Neural progenitor cell (in vitro differentiated cells): ENCODE measurements at places on chromosomes 4 and X. TPM values are rescaled to one million over a fixed set of nuclear protein-coding genes. Genes with fewer than 3 reads are reported as not detected.

Gene PRR32
- not detected in 2 replicates for total RNA-seq

Gene SRPK3
- total RNA-seq, result not detected in 2 replicates

Gene FMR1NB
- not detected in 2 replicates for total RNA-seq

Gene DNAAF6
- total RNA-seq, result 0.07 TPM in 1 of 2 replicates, not detected in the other

DNA sequence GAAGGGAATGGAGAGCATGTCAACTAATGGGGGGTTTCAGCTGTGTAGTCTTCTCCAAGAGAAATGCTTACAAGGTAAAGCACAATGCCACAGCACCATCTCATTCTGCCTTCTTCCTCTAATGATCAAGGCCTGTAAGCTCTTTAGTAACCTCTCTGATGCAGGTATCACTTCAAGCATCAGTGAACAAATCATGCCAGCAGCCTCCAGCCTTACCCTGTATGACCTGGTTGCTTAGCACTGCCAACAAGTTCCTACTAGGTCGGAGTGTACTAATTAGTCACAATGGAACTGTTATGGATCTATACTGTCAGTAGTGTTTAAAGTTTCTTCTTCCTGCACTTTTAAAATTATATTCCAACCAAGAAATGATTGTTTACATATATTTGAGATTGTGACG lies 197.7 kb downstream of the GRID2 start:
- H3K4me3 ChIP-seq, result no peak overlapping the region
- no peak overlapping the region for H3K27ac ChIP-seq
- no peaks in the 10 kb centered on the region for H3K27me3 ChIP-seq
- no peaks in the 10 kb centered on the region for H3K36me3 ChIP-seq
- H3K4me1 ChIP-seq, result peaks cover 7% of the 10 kb centered on the region

GRCh38 chr4:5998333-5998936 lies 19.8 kb downstream of the C4orf50 start:
- H3K27ac ChIP-seq, result no peak overlapping the region
- no peaks in the 10 kb centered on the region for H3K36me3 ChIP-seq
- peak; percentile 90 for DNase-seq

- H3K4me3 ChIP-seq, result no peak overlapping the region
- DNase-seq, result no peak
- H3K4me1 ChIP-seq, result peaks cover 3% of the 10 kb centered on the region
- no peak overlapping the region for H3K27ac ChIP-seq
Measured at GRCh38 chr4:180434131-180434895, 1808.9 kb upstream of the TENM3 start.

DNA sequence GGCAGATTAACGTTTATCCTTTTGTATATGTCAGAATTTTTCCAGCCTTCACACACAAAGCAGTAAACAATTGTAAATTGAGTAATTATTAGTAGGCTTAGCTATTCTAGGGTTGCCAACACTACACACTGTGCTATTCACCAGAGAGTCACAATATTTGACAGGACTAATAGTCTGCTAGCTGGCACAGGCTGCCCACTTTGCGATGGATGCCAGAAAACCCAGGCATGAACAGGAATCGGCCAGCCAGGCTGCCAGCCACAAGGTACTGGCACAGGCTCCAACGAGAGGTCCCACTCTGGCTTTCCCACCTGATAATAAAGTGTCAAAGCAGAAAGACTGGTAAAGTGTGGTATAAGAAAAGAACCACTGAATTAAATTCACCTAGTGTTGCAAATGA lies 94.8 kb downstream of the TET2 start:
- no peak for DNase-seq
- no peak overlapping the region for H3K27ac ChIP-seq
- H3K4me3 ChIP-seq, result no peak overlapping the region
- H3K27me3 ChIP-seq, result no peaks in the 10 kb centered on the region
- H3K4me1 ChIP-seq, result peaks cover 4% of the 10 kb centered on the region

GRCh38 chrX:11757719-11758399 lies at the start of gene MSL3:
Gene MSL3, plus strand, starts transcription at chrX:11758237. Its CDS starts 27 bp downstream, at chrX:11758264.
- peaks cover 5% of the 10 kb centered on the region for H3K36me3 ChIP-seq
- peaks cover 13% of the 10 kb centered on the region for H3K27me3 ChIP-seq
- peak within 1 kb of the TSS; percentile 74 for H3K4me3 ChIP-seq
- no peak within 1 kb of the TSS for H3K27ac ChIP-seq
- H3K4me1 ChIP-seq, result no peaks in the 10 kb centered on the region
- DNase-seq, result peak; percentile 81

DNA sequence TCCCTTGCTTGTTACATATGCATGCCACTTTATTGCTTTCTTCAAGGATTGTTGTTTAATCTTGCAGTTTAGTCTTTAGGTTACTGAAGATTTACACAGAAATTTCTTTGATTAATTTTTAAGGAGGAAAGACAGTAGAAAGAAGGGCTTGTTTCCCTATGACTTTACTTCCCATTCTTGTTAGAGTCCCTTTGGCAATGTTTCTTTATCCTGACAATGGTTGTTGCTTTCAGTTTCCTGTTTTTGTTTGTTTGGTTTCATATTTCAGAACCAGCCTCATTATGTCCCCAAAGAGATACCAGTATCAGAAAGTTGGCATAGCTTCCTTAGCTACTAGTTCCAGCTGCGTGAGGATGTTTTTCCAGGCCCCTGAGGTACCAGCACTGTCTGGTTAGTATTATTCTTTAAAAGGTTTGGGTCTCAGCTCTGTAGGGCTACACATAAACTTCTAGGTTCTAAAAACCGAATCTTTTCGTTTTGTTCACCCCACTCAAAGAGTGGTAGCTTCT lies 61.3 kb upstream of the UNC5C start:
- no peak for DNase-seq
- no peak overlapping the region for H3K27ac ChIP-seq
- no peaks in the 10 kb centered on the region for H3K36me3 ChIP-seq
- H3K4me1 ChIP-seq, result no peaks in the 10 kb centered on the region
- no peak overlapping the region for H3K4me3 ChIP-seq

- H3K27me3 ChIP-seq, result no peaks in the 10 kb centered on the region
- no peak overlapping the region for H3K27ac ChIP-seq
- no peak for DNase-seq
Measured at GRCh38 chr4:103144926-103145325, 45.3 kb upstream of the BDH2 start.

DNA sequence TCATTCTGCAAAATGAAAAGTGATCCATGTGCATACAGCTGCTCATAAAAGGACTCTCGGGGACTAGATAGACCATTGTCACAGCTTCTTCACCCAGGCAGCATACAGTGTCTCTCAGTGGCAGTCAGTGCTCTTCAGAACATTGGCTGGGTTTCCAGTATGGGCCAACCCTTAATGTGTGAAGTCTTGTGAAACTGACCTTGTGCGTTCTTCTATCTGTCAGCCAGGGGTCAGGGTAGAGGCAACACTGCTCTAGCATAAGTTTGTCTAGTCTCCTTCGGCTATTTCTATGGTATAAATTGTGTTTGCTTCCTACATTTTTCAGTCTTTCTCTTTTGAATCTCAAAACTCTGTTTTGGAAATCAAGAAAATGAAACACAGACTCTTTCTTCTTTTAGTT lies 37.0 kb upstream of the SMIM31 start:
- peaks cover 5% of the 10 kb centered on the region for H3K4me1 ChIP-seq
- no peaks in the 10 kb centered on the region for H3K27me3 ChIP-seq
- H3K4me3 ChIP-seq, result no peak overlapping the region
- H3K27ac ChIP-seq, result no peak overlapping the region
- peak; percentile 18 for DNase-seq

GRCh38 chrX:137684591-137684990 lies 118.7 kb downstream of the ZIC3 start:
- H3K27ac ChIP-seq, result peak overlapping the region; percentile 21
- peaks cover 18% of the 10 kb centered on the region for H3K4me1 ChIP-seq
- H3K4me3 ChIP-seq, result peak overlapping the region; percentile 22
- no peak for DNase-seq
- no peaks in the 10 kb centered on the region for H3K36me3 ChIP-seq

DNA sequence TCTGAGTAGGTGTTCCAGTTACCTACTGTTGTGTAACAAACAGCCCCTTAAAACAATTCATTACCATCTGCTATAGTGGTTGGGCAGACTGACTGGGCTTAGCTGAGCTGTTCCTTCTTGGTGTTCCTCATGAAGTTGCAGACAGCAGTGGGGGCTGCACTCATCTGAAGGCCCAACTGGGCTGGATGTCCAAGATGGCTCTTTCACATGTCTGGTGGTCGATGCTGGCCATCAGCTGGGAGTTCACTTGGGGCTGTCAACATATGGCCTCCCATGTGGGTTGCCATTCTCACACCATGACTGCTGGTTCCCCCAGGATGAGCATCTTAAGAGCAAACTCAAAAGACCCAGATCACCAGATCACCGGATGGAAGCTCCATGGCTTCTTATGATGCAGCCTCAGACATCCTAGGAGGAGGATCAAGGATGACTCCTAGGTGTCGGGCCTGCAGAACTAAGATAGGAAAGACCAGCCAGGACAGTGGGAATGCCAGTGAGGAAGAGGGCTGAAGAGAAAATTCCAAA lies 34.3 kb upstream of the PPP2R2C start:
- no peak overlapping the region for H3K27ac ChIP-seq
- no peak overlapping the region for H3K4me3 ChIP-seq
- DNase-seq, result no peak

DNA sequence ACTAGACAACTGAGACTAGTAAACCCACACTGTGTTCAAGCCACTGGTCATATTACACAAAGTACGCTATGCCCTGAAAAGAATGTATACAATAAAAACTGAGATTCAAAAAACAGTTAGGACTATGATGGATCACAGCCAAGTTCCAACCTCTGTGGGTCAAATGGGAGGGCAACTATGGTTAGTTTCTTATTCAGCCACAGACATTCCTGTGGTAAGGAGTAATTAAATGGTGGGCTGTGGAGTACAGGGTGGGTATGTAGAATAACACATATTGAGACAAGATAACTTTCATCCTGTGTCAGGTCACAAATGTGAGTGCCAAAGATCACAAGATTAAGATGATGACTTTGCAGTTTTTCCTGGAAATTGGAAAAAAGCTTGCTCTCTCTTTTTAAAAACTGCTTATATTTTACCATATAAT lies 167.2 kb downstream of the NPNT start:
- no peak overlapping the region for H3K4me3 ChIP-seq
- peaks cover 1% of the 10 kb centered on the region for H3K4me1 ChIP-seq
- no peak overlapping the region for H3K27ac ChIP-seq
- H3K36me3 ChIP-seq, result no peaks in the 10 kb centered on the region
- DNase-seq, result no peak

- peak overlapping the region; percentile 61 for H3K4me3 ChIP-seq
- no peaks in the 10 kb centered on the region for H3K36me3 ChIP-seq
- H3K4me1 ChIP-seq, result no peaks in the 10 kb centered on the region
- no peak overlapping the region for H3K27ac ChIP-seq
- DNase-seq, result peak; percentile 64
- H3K27me3 ChIP-seq, result no peaks in the 10 kb centered on the region
Measured at GRCh38 chrX:103063191-103063845, 653 bp downstream of the BEX1 start.

DNA sequence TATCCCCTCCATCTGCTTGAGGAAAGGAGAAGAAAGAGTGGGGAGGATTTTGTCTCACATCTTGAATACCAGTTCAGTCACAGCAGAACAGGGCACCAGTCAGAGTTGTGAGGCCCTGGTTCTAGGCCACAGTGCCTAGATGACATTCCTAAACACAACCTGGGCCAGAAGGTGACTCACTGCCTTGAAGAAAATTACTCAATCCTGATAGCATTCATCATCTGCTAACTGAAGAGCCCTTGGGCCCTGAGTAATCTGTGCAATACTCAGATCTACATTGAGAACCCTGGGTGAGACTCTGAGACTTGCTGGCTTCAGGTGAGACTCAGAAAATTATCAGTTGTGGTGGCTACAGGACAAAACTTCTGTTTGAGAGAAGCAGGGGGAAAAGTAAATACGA lies 20.5 kb upstream of the PRR32 start:
- no peak overlapping the region for H3K27ac ChIP-seq
- no peaks in the 10 kb centered on the region for H3K36me3 ChIP-seq

DNA sequence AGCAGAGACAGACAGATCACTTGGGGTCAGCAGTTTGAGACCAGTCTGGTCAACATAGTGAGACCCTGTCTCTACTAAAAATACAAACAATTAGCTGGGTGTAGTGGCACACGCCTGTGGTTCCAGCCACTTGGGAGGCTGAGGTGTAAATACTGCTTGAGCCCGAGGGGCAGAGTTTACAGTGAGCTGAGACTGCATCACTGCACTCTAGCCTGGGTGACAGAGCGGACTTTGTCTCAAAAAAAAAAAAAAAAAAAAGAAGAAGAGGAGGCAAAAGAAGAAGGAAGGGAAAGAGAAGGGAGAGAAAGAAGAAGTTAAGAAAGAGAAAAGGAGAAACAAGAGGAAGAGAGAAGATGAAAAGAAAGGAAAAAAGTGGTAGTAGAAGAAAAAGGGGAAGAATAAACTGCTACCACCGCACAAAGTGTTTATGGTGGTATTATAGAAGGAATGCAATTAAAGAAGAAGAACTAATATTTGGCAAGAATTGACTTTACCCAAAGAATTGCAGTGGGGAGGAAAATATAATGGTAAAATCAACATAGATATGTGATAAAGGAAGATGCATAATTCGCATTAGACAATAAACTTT lies 19.6 kb upstream of the NSUN7 start:
- H3K27me3 ChIP-seq, result no peaks in the 10 kb centered on the region
- H3K4me1 ChIP-seq, result peaks cover 12% of the 10 kb centered on the region
- no peak overlapping the region for H3K27ac ChIP-seq
- no peak overlapping the region for H3K4me3 ChIP-seq
- no peaks in the 10 kb centered on the region for H3K36me3 ChIP-seq
- DNase-seq, result no peak

DNA sequence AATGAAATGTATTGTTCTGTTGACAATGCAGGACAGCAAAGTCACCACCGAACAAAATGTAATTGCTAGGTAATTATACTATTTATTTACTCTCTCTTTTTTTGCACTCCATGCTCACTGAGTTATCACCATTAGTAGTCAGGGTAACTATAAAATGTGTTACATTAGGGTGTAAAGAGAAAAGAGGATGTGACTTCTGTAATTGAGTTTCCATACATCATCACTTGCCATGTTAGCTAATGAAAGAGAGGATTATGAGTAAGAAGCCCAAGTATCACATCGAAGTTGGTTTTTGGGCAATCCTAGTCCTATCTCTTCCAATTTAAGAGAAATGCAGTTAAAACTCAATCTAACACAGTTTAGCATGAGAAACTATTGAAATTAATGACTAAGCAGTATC lies 7.6 kb downstream of the ZXDA start:
- H3K4me1 ChIP-seq, result no peaks in the 10 kb centered on the region
- H3K36me3 ChIP-seq, result no peaks in the 10 kb centered on the region
- H3K27me3 ChIP-seq, result no peaks in the 10 kb centered on the region
- H3K4me3 ChIP-seq, result no peak overlapping the region
- no peak for DNase-seq
- H3K27ac ChIP-seq, result no peak overlapping the region
